ENCODE measurements at places on chromosomes 16 and 17.

- no peak for DNase-seq
These were observed 792 bp downstream of the PPP1R9B start for GRCh38 chr17:50149417-50150353.

GRCh38 chr16:77868052-77868451 is 79.7 kb downstream of the VAT1L start:
- no peak for DNase-seq

DNA sequence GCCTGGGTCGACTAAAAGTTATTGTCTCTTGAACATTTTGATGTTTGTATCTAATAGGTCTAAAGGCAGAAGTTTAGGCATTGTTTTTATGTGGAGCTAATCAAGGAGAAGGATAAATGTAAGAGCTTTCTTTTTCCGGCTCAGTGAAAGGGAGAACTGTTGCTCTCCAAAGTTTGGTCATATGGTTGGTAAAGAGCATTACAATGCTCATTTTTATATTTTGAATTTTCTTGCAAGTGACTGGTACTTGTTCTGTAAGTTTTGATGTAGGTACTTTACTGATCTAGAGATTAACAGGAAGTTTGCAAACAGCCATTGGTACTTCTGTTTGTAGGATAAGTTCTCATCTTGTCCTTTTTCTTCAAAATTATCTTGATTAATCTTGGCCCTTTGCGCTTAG is 30.9 kb upstream of the BCAS3 start:
- DNase-seq: no peak

DNA sequence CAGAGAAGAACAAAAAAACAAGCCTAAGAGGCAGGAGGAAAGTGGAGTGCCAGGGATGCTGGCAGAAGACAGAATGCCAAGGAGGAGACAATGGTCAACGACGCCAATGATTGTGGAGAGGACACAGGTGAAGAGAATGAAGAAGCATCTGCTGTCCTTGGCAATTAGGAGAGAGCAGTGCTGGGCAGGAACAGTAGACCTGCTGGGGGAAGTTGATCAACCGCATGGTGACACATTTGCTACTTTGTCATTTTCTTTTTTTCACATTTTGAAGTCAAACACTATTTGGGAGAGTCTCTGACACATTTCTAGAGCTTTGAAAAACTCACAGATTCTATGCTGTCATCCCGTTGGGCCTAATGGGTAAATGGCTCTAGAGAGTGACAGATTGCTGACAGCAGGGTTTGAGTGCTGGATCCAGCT is 1.1 kb upstream of the PIK3R6 start:
- DNase-seq: no peak

DNA sequence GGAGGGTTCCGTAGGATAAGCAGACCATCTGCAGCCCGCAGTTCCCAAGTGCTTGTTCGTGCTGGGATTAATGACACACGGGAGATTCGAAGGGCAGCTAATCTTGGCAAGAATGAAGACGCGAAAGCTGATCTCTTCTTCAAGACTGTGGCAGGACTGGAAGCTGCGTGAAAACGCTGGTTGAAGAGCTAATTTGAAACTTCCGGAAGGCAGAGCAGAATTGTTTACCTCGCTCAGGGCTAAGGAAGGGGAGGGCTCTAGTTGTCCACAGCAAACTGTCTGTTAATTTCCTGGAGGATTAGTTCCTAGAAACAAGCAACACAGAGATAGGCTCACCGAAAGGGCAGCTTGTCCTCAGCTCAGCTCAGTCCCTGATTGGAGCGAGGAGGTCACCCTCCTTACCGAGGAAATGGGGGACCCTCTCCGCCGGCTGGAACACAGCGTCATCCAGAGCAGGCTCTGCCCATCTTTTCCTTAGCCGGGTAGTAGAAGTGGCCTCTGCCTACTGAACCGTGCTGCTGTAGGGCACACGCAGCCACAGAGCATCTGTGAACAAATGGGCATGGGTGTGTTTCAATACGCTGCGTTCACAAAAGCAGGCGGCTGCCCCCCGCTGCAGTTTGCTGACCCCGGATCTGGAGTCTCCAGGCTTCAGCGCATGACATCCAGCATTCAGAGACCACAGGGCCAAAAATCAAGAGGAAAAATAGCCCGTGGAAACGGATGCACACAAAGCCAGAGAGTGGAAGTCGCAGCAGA is 16.7 kb upstream of the BAIAP2 start:
- no peak for DNase-seq
